NCI-H1048 (cell line): ENCODE measurements at places on chromosomes 12 and 14.

DNA sequence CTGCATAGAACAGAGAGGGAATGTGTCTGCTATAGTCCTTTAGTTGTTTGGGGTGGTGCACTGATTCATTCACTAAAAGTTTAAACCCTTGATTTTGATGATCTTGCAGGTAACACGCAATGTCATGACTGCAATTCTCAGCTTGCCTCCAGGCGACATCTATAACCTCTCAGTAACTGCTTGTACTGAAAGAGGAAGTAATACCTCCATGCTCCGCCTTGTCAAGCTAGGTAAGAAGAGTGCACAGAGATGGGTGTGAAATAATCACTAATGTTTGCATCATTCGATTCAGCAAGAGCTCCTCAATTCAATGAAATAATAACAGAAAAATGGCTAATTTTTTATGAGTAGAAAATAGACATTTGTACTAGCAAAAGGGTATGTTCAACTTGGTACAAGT is 203.7 kb downstream of the PTPRO start:
- no peak for DNase-seq

DNA sequence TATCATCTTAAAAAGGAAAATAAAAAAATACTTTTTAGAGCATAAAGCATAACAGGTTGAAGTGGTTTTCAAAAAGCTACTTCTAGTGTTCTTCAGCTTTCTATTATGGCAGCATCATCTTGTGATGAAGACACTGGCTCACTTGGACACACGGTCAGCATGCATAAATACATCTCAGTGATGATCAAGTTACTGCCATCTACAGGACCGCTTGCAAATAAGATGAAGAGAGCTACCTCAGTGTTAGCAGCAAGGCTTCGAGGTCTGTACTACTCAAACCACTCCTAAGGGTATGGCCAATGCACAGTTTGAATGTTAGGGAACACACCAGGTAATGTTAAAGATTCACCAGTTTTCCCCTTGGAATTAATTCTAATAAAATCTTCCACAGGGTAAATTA is 58.8 kb downstream of the GALC start:
- no peak for DNase-seq

DNA sequence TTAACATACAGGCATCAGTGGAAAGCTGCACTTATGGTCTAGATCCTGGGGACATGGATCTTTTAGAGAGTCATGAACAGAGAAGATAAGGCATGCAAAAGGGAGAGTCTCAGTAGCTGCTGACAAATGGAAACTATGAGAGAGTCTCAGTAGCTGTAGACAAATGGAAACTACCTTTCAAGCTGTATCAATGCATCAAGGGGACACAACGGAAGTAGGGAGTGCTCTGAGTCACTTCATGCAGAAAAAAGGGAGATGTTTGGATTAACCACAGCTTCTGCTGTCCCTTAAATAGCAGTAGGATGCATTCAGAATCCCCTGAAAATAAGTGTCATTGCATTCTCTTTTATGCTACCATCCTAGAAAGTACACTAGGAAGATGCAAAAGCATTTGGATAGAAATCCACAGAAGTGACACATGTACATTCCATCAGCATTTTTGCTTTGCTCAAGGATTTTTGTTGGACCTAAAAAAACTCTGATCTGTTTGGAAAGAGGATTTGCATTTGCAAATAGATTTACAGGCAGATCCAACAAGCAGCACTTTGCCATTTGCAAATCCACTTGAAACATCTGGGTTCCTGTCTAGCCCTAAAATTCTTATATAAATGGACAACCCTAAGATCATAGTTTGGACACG is 227.5 kb upstream of the LMO3 start:
- no peak for DNase-seq

DNA sequence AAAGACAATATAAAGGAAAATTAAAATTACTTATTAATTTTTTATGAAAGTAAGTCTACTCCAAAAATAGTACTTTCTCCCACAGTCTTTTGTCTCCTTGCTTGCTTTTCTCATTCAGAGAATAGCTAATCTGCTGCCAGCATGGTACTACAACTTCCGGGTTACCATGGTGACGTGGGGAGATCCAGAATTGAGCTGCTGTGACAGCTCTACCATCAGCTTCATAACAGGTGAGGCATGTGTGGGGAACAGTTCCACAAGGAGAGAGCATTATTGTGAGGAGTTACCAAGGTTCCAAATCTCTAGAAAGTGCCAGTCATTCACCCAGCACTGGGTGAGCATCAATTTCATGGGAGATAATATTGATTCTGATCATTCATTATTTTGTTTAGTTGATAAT is 197.8 kb downstream of the PTPRO start:
- no peak for DNase-seq

- DNase-seq: no peak
Observed at GRCh38 chr14:62364800-62365280, 602.6 kb downstream of the SNAPC1 start.

GRCh38 chr14:105865266-105865903 is 339.0 kb downstream of the TMEM121 start:
- DNase-seq: no peak

GRCh38 chr12:89664441-89664840 is 44.2 kb downstream of the ATP2B1 start:
- DNase-seq: no peak

DNA sequence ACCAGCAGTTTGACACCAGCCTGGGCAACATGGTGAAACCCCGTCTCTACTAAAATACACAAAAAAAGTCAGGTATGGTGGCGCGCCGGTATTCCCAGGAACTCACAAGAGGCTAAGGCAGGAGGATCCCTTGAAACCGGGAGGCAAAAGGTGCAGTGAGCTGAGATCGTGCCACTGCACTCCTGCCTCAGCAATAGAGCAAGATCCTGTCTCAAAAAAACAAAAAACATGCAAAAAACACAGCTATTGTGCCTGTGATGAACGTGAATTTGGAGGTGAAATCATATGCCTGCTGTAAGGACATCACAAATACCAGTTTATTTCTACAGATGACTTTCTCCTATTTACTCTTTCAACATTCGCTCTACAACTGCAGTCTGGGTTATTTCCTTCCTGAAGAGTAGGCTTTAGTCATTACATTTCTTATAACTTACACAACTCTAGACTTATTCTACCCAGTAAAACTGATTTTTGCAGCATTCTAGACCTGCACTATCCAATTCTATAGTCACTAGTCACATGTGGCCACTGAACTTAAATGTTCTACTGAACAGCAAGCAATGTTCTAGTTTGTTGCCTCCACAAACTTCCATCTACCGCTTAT is 48.3 kb downstream of the HNRNPC start:
- no peak for DNase-seq

DNA sequence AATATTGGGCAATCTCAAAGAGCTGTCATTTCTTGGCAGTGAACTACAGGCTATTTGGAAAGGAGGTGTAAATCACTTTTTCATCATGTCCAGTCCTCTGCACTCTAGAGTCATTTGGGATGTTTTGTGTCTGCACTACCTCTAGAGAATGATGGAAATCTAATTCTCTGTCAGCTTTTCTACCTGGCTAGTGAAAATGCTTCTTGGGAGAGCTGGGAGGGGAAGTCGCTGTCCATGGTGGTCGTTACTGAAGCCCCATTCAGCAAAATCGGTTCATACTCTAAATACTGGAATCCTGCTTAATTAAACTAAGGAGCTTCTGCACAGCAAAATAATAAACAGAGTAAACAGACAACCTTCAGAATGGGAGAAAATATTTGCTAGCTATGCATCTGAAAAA is 251.8 kb downstream of the APAF1 start:
- no peak for DNase-seq

GRCh38 chr14:73269729-73270531 is 32.6 kb downstream of the PAPLN start:
- no peak for DNase-seq

DNA sequence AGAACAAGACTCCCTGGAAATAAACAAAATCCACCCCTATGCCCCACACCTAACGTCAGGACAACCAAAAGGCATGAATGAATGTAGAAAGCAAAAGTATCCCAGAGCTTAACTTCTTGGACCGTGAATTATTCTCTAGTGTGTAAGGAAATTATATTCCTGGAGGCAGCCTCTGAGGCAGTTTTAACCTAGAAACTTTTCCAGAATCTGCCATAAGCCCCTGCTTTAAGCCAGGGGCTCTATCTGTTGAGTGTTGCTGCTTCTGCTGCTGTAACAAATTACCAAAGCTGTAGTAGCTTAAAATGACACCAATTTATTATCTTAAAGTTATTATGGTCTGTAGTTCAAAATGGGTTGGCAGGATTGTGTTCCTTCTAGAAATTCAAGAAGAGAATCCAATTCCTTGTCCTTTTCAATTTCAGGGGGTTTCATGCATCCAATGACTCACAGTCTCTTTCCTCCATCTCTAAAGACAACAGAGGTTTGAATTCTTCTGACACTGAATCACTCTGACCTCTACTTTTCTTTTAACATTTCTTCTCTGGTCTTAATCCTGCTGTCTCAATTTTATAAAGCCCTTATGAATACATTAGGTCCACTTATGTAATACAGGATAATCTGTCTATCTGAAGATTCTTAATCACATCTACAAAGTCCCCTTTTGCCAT is 242.7 kb downstream of the ATXN7L3B start:
- DNase-seq: no peak

DNA sequence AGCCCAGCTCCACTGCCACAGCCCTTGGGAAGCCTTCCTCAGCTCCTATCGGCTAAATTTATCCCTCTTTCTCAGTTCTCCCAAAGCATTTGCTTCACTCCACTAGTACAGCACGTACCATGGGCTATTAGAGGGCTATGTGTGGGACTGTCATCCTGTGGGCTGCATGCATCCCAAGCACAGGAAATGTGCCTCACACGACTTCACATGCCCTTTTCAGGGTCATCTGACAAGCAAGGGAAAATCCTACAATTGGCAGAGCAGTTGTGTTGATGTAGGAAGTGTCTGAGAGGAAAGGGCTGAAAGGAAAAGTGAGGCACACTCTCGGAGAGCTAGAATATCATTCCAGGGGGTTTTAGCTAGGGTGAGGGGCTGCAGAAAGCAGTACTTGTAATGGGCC is 47.6 kb downstream of the NINJ2 start:
- DNase-seq: no peak

DNA sequence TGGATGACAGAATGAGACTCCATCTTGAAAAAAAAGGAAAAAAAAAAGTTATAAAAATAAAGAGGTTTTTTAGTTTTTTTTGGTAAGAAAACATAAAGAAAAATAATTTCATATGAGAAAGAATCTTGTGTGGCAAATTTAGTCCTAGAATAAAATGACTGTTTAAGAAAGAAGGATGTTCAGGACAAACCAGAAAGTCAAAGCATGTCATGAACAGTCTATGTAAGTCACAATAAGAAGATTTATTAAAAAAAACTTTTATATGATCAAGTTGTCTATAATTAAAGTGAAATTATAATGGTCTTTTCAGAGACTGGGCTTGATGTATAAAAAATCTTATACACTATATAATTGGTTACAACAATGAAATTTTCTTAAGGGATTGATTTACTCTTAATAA is 68.1 kb upstream of the HECTD1 start:
- no peak for DNase-seq

- no peak for DNase-seq
Observed at GRCh38 chr12:116142936-116143898, 134.3 kb downstream of the MED13L start.

DNA sequence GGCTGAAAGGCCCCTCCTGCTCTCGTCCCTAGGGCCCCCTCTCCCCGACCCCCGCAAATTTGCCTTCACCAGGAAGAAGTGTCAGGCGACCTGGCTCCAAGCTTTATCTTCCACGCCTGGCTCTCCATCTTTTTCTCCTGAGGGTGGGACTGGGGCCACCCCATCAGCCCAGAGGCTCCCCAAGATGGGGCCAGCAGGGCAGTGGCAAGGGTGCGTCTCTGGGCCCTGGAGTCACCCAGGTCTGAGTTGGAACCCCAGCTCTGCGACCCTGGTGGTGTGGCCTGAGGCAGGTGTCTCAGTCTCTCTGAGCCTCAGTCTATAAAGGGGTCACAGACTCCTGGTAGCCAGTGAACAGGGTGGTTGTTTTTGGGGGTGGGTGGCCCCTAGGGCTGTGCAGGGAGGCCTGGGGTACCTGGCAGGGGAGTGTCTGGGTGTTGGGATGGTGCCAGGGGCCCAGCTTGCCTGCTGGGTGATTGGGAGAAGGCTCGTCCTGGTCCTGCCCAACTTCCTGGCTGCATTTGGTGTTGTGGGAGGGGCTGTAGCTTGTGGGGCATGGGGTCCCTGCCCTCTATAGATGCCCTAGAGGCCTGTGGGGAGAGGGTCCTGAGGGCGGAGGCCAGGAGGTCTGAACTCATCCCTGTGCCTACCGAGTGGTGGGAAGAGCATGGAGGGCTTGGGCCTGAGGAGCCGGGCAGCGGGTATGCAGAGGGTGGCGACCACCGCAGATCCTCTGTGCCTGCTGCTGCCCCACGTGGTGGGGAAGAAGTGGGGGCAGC is 7.6 kb downstream of the KIF26A start:
- DNase-seq: no peak
